ENCODE measurements at places on chromosomes 7 and 10. TPM values are rescaled to one million over a fixed set of nuclear protein-coding genes. Genes with fewer than 3 reads are reported as not detected.

The CAPZA2 gene
- total RNA-seq: 91.6 TPM

The EBF3 gene
- total RNA-seq: 19.5 TPM

The PTPRZ1 gene
- total RNA-seq: 47.6 TPM

The EXOC6 gene
- total RNA-seq: 21.9 TPM

The SOSTDC1 gene
- total RNA-seq: 58.9 TPM

The OPTN gene
- total RNA-seq: 46.0 TPM

The MEOX2 gene
- 30.9 TPM for total RNA-seq

- DNase-seq: no peak
Measured at GRCh38 chr7:77404641-77405040, 11.5 kb downstream of the GSAP start.

- DNase-seq: no peak
Measured at GRCh38 chr10:30219971-30220751, 128.9 kb downstream of the MTPAP start.

- DNase-seq: no peak
Measured at GRCh38 chr10:5543623-5544022, 18.9 kb downstream of the CALML3 start.

- DNase-seq: no peak
Measured at GRCh38 chr7:137453356-137453755, 109.8 kb upstream of the PTN start.

GRCh38 chr10:56082169-56082568, 278.9 kb downstream of the ZWINT start:
- no peak for DNase-seq

DNA sequence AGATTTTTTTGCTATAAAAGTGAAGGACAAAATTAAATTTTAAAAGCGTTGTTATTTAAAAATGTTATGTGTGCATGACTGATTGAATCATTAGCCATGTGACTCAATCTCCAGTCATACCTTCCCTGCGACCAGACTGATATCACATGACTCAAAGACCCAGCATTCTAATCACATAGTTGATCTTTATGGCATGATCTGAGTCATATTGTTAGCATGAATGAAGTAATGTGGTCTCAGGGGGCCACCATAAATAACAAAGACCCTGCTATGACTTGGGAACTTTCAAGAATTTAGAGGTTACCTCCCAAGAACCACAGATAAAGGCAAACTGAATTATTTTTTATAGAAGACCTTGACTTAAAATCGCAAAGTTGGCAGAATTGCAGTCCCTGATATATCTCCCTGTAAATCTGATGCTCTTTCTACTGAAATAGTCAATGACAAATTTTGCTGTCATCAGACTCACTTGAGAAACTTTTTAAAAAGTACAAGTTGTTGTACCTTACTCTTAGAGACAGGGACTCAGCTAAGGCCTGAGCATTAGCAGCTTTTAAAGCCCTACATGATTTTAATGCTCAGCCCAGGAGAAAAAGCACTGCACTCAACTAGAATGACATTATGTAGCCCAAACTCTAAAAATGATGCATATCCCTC, 717.3 kb downstream of the XPNPEP1 start:
- no peak for DNase-seq

DNA sequence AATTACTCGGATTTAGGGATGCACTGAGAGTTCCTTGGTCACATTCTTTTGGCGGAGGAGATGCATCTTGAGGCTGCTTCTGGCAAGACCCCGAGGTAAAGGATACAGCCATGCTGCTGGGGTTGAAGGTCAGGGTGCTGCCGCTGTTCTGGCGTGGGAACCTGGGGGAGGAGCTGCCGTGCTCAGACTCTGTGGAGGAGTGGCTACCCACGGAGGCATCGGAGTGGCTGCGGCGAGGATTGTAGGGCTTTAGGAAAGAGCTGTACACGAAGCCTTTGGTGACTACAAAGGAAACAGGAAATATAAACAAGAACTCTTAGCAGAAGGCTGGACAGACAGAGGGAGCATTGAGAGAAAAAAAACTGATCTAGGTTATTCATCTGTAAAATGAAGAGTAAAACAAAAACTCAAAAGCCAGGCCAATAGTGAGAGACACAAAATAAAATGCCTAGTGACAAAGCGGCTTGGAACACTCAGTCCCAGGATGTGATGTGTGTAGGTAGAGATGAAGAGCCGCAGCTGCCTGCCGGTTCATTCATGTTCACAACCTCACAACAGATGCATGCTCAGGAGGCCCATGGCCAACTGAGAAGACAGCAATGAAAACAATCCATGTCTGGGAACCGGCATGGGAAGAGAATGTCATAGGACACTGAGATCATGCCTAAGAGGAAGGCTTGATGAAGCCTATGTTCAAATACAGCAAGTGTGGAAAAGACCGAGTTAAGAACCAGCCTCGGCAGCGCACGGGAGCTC, 97.8 kb downstream of the ABCC2 start:
- DNase-seq: no peak

GRCh38 chr7:143958781-143959180, 4.1 kb downstream of the OR2F1 start:
- DNase-seq: no peak

- DNase-seq: no peak
Measured at GRCh38 chr7:1494447-1494846, 9.7 kb downstream of the INTS1 start.

- DNase-seq: no peak
Measured at GRCh38 chr7:34104115-34104514, 198.8 kb downstream of the BMPER start.

DNA sequence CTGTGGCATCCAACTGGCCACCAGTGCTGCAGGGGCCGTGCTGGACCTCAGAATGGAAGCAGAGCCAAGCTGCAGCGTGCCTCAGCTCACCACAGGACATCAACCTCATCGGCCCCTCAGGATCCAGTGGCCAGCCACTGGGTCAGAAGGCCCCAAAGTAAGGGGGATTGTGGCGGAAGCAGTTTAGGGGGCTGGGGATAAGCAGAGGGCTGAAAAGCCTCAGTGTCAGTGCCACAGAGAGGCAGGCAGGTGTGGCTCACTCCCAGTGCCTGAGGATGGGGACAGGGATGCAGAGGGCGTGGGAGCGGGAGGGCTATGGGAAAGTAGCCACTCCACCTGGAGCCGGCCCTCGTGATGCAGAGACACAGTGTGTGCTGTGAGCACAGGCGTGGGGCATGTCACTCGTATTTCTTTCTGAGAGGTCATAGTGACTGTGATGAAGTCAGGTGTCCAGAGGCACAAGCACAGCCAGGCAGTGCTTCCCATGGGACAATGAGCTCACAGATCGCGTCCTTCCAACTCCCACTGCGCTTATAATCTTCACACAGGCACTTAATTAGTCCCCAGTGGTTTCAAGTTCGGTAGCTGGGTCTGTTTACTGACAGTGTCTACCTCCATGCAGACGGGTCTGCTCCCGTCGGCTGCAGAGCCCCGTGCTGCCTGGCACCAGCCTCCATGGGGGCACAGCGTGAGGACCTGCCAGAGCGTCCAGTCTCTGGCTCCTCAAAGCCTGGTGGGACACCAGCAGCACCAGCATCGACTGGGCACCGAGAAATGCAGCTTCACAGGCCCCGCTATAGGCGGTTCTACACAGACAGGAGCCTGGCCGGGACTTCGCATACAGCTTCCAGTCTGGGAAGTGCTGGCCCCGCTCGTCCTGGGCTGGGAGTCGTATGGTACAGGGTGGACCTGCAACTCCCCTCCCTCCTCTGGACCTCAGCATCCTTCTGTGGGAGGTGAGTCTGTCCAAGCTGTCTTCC, 42.9 kb upstream of the CNPY1 start:
- no peak for DNase-seq

GRCh38 chr7:131327049-131327625, 539 bp upstream of the MKLN1 start:
- DNase-seq: peak; percentile 84

- no peak for DNase-seq
Measured at GRCh38 chr10:116263870-116264655, 8.9 kb downstream of the GFRA1 start.

DNA sequence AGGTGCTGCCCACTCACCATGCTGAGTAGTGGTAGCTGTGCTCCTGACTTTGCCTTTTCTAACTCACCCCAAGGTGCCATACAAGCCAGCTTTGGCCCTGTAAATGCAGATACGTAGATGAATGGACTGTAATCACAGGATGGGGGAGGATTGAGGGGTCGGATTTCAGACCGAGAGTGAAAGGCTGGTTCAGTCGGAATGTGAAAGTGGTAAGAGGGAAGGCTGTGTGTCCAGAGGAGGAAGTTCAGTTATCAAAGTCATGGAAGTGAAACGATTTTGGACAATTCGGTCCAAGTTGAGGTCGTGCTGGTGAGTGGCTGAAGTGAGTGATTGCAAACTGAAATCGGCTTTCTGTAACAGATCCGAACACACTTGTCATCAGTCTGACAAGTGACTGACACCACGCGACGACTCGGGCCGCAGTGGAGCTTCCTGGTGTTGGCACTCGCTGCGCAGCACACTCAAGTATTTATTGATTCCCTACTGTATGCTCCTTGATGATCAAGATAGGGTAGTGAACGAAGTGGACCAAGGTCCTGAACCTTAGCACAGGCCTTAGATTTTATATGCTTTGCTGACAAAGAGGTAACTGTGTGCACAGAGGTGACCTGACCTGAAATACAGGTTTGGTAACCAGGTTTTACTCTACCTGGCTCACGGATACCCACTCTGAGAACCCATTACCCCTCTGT, 10.5 kb downstream of the ZNF282 start:
- no peak for DNase-seq

- DNase-seq: no peak
Measured at GRCh38 chr10:50440489-50440888, 183.3 kb downstream of the SGMS1 start.

- DNase-seq: no peak
Measured at GRCh38 chr7:101736084-101736483, 81.3 kb upstream of the CUX1 start.

GRCh38 chr7:43454936-43455518, 127.9 kb upstream of the STK17A start:
- DNase-seq: no peak

GRCh38 chr7:13602036-13602435, 387.4 kb downstream of the ETV1 start:
- DNase-seq: no peak

- no peak for DNase-seq
Measured at GRCh38 chr7:87075671-87076404, 16.4 kb upstream of the ELAPOR2 start.

DNA sequence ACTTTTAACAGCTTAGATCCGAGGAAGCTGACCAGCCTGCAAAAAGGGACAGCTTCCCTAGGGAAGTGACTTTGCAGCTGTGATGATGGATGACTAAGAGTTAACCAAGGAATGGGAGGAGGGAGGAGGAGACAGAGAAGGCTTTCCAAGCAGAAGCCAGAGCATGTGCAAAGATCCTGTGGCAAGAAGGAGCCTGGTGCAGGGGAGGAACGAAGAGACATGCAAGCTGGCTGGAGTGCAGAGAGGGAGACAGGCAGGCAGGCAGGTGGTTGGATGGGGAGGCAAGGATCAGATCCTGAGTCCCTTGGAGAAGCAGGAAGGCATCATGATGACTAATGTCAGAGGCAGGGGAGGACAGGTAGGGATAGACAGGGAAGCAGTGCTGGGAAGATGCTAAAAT, 148.8 kb downstream of the PFKFB3 start:
- no peak for DNase-seq

DNA sequence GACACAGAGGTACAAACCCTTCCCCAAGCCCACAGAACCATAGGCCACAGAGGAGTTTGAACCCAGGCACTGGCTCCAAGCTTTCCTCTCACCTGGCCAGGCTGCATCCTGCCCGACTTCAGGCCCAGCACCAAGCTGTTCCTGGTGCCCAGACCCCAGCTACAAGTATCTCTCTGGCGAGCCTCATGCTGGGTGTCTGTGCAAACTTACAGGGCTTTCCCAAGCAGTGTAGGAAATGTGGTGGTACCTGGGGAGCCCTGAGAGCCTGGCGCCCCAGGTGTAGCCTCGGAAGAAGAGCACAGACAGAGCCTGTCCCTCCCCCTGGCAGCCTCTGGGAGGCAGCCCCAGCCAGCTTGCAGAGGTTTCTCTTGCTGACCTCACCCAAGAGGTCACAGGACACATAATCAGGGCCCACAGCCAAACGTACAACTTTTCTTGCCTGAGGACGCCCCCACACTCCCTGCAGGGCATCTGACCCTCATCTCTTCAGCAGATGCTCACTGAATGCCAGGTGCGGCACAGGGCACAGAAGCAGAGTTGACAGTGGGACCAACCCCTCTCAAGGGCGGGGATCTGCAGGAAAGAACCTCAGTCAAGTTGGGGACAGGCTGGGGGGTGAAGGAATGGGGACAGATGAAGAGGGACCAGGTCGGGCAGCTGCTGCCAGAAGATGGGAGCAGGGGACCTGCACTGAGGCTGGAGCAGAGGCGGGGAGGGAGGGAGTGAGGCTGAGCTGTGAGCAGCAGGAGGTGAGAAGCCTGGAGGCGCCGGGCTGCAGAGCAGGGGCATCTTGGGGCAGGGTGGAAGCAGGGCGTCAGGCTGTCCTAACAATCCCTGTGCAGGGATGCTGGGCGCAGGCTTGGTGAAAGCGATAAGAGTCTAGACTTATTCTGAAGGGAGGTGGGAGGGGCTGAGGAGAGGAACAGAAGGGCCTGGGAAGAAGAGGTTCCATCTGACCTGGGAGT, 16.3 kb upstream of the MYL7 start:
- DNase-seq: no peak

DNA sequence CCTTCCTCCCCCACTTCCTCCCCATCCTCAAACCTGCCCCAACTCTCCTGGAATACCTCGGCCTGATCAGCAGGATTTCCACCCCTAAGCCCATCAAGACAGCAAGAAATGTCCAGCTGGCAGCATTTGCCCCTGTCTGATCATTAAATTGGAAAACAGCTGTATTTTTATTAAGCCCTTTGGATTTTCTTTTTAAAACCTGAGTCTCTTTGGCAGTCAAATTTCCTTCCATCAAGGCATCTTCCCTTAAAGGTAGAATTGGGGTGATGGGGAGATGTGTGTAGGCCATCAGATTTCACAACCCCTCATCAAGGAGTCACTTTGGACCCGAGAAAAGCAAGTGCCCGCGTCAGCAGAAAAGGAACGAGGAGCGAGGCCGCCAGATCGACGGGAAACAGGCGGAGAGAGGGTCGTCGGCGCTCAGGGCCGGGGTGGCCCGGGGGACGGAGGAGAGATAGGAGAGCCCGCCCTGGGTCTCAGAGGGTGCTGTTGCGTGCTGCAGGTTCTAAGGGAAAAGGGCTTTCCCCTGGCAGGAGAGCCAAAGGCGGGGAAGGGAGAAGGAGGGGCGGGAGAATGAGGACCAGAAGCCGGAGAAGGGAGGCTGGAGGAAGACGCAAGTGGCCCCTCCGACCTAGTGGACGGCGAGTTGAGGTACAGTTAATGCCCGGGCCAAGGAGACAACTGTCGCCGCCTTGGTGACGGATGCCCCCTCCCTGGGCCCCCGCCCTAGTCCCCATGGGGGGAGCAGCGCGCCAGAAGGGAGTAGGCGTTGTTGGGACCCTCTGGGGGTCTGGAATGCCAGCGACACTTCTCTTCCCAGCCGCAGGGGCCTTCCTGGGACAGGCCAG, 11.5 kb upstream of the GATA3 start:
- DNase-seq: no peak

GRCh38 chr7:146208492-146208891, 91.9 kb downstream of the CNTNAP2 start:
- no peak for DNase-seq

All from skin of body (tissue), 3 donors.